ENCODE measurements at places on chromosomes 12 and 14. TPM values are rescaled to one million over a fixed set of nuclear protein-coding genes. Genes with fewer than 3 reads are reported as not detected.
A peak's percentile ranks its signal among the peaks of the same experiment; 100 is the strongest.

The FAM234B gene
- 4.7 TPM for total RNA-seq

The ASB2 gene
- 177 TPM for total RNA-seq

The CLEC4A gene
- total RNA-seq: 0.19 TPM

The CTSG gene
- not detected for total RNA-seq

The NKX2-1 gene
- not detected for total RNA-seq

The ARHGAP9 gene
- total RNA-seq: 234 TPM

The RILPL1 gene
- 1.5 TPM for total RNA-seq

The KRT2 gene
- not detected for total RNA-seq

The TPPP2 gene
- not detected for total RNA-seq

The INF2 gene
- total RNA-seq: 59.9 TPM

- H3K4me3 ChIP-seq: no peak overlapping the region
- peaks cover 16% of the 10 kb centered on the region for H3K4me1 ChIP-seq
- no peak overlapping the region for H3K27ac ChIP-seq
- no peak for DNase-seq
- no peaks in the 10 kb centered on the region for H3K27me3 ChIP-seq
Observed at GRCh38 chr12:50536831-50537537, 32.2 kb downstream of the DIP2B start.

GRCh38 chr12:75437564-75437963 is 43.0 kb upstream of the GLIPR1 start:
- H3K36me3 ChIP-seq: peaks cover 2% of the 10 kb centered on the region
- no peak overlapping the region for H3K27ac ChIP-seq

DNA sequence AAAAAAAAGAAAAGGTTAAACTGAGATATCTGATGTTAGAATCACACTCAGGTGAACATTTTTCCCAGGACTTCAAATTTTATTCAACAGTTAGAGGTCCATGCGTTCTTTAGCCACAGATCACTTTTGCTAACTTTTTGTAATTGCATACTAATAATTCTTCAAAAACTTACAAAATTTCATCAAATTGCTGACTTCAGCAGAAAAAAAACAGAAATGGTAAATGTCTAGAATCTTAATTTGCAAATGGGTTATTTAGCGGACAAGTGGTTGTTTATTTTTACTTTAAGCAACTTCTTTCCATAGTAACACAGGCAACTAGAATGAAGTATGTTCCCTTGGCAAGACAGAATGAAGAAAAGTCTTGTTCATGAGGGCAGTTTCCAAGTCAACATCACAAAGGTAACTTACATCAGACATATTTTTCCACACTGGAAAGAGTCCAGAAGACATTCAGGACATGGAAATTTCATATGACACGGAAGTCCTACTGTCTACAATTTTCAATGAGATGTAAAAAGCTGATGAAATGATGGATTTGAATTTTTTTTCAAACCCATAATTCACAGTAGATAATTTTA is 62.5 kb upstream of the SOX5 start:
- no peaks in the 10 kb centered on the region for H3K36me3 ChIP-seq
- no peak overlapping the region for H3K27ac ChIP-seq
- no peak overlapping the region for H3K4me3 ChIP-seq
- H3K27me3 ChIP-seq: no peaks in the 10 kb centered on the region
- no peak for DNase-seq
- H3K4me1 ChIP-seq: no peaks in the 10 kb centered on the region

GRCh38 chr14:97878206-97878605 is 1081.0 kb downstream of the VRK1 start:
- H3K4me3 ChIP-seq: no peak overlapping the region
- no peak overlapping the region for H3K27ac ChIP-seq
- no peaks in the 10 kb centered on the region for H3K27me3 ChIP-seq
- peaks cover 19% of the 10 kb centered on the region for H3K4me1 ChIP-seq
- no peak for DNase-seq

DNA sequence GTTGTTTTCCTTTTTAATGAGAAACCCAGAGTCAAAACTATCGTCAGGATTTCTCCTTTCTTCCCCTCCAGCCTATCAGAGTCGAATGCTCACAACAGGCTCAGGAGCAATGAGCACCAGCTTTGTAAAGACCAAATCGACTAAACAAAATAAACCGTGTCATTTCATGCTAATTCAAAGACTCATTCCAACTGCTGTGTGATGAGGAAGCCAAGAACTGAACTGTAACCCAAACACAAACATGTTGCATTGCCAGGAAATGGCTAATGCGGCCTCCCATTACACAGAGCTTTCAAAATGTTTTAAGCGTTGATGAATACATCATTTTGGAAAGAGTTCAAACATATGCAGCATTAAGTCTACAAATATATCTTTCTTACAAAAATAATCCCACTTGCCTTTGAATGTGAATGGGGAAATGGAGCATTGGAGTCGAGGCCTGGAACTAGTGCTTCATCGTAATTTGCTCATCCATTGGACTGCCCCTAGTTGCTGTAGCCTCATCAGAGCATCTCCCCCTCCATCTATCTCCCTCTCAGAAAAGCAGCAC is 349.5 kb downstream of the GXYLT1 start:
- no peaks in the 10 kb centered on the region for H3K4me1 ChIP-seq
- H3K4me3 ChIP-seq: no peak overlapping the region
- no peaks in the 10 kb centered on the region for H3K36me3 ChIP-seq
- H3K27ac ChIP-seq: no peak overlapping the region
- no peak for DNase-seq
- H3K27me3 ChIP-seq: no peaks in the 10 kb centered on the region

- no peak for DNase-seq
- no peaks in the 10 kb centered on the region for H3K4me1 ChIP-seq
- H3K36me3 ChIP-seq: peaks cover 2% of the 10 kb centered on the region
- H3K27me3 ChIP-seq: peaks cover 3% of the 10 kb centered on the region
- H3K27ac ChIP-seq: no peak overlapping the region
Observed at GRCh38 chr12:45553204-45553603, 176.3 kb upstream of the ARID2 start.

DNA sequence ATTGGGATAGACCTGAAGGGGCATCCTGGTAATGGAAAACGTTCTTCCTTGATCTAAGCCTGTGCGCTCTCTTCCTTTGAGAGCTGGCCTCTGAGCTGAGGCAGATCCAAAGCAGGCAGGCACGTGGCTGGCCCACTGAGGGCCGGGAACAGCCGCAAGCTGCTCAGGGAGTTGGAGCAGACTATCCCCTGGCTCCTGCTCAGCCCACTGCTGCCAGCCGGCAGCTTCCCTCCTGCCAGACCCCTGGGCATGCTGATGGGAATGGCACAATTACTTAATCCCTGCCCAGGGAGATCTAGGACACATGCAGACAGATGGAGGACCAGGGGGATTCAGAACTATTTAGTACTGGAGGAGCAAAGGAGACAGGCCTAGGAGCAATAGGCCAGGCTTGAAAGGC is 14.4 kb downstream of the NEUROD4 start:
- no peak overlapping the region for H3K27ac ChIP-seq
- H3K4me3 ChIP-seq: no peak overlapping the region
- DNase-seq: no peak
- H3K36me3 ChIP-seq: peaks cover 1% of the 10 kb centered on the region
- peaks cover 4% of the 10 kb centered on the region for H3K27me3 ChIP-seq
- peaks cover 14% of the 10 kb centered on the region for H3K4me1 ChIP-seq

DNA sequence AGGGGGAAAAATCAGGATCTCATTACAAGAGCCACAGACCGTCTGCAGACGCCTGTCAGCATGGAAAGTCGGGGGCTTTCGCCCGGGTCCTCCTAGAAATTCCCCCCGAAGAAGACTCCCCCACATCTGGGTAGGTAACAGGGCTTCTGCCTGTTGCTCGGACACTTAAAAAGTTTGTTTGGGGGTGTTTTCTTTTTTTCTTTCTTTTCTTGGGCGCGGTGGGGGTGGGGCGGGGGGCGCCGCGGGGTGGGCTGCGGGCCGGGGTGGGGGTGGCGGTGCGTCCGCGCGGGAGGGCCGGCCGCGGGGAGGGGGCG is 358 bp downstream of the ELK3 start:
- H3K27me3 ChIP-seq: peaks cover 2% of the 10 kb centered on the region
- H3K4me3 ChIP-seq: peak overlapping the region; percentile 91
- peaks cover 2% of the 10 kb centered on the region for H3K36me3 ChIP-seq
- DNase-seq: no peak
- peak overlapping the region; percentile 91 for H3K27ac ChIP-seq
- peaks cover 42% of the 10 kb centered on the region for H3K4me1 ChIP-seq

DNA sequence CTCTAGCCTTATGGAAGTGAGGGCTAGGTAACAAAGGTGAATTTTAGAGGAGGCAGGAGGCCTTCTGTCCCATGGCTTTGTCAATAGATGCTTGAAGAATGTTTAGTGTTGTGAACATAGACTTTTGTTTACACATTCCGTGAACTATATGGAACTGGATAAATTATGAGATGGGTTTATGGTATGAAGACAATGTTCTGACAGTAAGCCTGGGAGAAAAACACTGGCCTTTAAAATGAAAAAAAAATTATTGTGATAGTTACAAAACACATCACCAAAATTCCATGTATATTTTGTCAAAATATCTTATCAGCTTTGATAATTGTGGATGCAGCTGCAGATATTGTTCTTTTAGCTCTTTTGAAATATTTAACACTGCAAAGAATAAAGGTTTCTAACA is 251.5 kb upstream of the DCN start:
- H3K4me1 ChIP-seq: peaks cover 11% of the 10 kb centered on the region
- no peak overlapping the region for H3K4me3 ChIP-seq
- no peaks in the 10 kb centered on the region for H3K36me3 ChIP-seq
- no peak for DNase-seq
- no peak overlapping the region for H3K27ac ChIP-seq

DNA sequence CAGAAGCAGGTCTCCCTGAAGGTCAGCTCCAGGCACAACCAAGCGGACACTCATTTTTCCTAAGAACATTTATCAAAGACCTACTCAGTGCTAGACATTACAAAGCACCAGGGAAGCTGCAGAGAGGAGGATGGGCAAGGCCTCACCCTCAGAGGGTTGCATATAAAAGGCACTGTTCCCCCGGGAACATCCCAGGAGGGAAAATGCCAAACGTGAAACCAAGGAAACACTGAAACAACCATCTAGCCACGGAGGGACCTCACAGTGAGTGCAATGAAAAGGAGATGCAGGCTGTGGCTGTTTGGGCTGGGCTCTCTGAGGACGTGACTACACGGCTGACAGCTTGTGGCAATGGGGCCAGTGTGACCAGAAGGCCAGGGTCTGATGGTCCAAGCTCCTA is 117.4 kb upstream of the VASH1 start:
- DNase-seq: no peak
- H3K4me3 ChIP-seq: no peak overlapping the region
- H3K36me3 ChIP-seq: no peaks in the 10 kb centered on the region
- H3K4me1 ChIP-seq: no peaks in the 10 kb centered on the region
- no peak overlapping the region for H3K27ac ChIP-seq
- peaks cover 8% of the 10 kb centered on the region for H3K27me3 ChIP-seq

DNA sequence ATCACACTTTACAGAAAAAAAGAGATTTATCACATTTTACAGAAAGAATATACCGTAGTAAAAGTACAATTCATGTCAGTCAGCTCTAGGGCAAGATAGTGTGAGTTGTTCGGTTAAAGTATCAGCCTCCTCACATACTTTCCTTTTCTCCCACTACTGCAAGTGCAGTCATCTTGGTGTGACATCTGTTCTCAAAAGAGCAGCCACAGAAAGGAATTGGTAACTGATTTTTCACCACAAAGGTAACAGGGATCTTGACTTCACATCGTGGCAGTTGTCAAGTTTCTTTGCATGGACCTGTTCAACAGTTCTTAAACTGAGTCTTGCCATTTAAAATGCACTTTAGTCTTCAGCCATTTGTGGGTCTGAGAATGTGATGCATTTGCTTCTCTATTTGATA is 5.0 kb upstream of the E2F7 start:
- H3K36me3 ChIP-seq: no peaks in the 10 kb centered on the region
- no peak overlapping the region for H3K27ac ChIP-seq
- peaks cover 25% of the 10 kb centered on the region for H3K27me3 ChIP-seq
- no peak overlapping the region for H3K4me3 ChIP-seq
- H3K4me1 ChIP-seq: peaks cover 6% of the 10 kb centered on the region

GRCh38 chr12:120540445-120540844 is 6.3 kb downstream of the RNF10 start:
- peak overlapping the region; percentile 52 for H3K27ac ChIP-seq
- peaks cover 53% of the 10 kb centered on the region for H3K4me1 ChIP-seq
- no peak overlapping the region for H3K4me3 ChIP-seq

DNA sequence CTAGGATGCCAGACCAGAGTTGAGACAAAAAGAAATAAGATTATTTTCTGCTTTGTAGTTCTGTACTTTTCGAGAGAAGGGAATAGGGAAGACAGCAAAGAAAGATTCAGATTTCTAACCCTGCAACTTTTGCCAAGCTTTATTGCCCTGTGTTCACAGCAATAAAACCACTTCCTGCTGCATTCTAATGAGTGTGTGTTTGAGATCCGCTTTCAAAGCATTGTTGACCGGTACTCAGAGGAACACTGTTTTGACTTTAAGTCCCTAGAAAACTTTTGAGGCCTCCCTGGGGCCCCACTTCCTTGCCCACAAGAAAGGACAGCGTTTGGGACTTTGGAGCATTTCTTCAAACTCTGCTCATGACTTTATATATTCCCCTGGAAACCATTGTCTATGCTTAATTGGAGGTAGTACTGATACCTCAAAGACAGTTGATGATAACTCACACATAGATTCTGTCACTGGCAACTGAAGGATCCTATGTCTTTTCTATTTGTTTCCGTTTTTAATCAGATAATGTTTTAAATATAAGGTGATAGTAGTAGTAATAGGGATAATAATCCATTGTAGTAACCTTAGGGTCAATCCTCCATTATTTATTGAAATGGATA is 1.3 kb downstream of the RNASE6 start:
- H3K4me1 ChIP-seq: peaks cover 20% of the 10 kb centered on the region
- DNase-seq: peak; percentile 48
- H3K36me3 ChIP-seq: no peaks in the 10 kb centered on the region
- H3K27ac ChIP-seq: peak overlapping the region; percentile 84
- peaks cover 5% of the 10 kb centered on the region for H3K27me3 ChIP-seq

DNA sequence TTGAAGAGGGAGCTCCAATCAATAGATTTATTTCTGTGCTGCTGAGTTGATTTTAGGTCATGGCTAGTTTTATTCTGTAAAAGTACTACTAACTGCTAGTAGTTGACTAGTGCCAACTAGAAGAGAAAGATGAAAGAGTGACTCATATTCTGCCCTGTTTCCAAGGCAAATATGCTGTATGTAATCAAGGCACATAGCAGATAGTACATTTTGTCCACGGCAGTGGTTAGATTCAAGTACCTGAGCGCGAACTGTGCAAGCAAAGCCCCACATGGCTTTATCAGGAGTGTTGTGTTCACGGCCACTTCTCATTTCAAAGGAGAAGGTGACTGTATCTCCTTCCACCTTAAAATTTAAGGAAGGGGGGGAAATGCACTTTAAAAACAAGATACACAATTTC is 126.8 kb downstream of the TRAFD1 start:
- H3K4me1 ChIP-seq: no peaks in the 10 kb centered on the region
- DNase-seq: no peak
- peaks cover 16% of the 10 kb centered on the region for H3K36me3 ChIP-seq
- H3K4me3 ChIP-seq: no peak overlapping the region
- H3K27me3 ChIP-seq: no peaks in the 10 kb centered on the region

- no peaks in the 10 kb centered on the region for H3K4me1 ChIP-seq
- no peaks in the 10 kb centered on the region for H3K36me3 ChIP-seq
- no peak overlapping the region for H3K4me3 ChIP-seq
- DNase-seq: no peak
Observed at GRCh38 chr14:54120260-54120659, 163.6 kb upstream of the BMP4 start.
